ENCODE measurements at places on chromosomes 5 and 9. TPM values are rescaled to one million over a fixed set of nuclear protein-coding genes. Genes with fewer than 3 reads are reported as not detected.

Gene EIF4E1B
- not detected for total RNA-seq

Gene SLCO6A1
- total RNA-seq, result 0.14 TPM

Gene FAM221B
- not detected for total RNA-seq

Gene TLE4
- total RNA-seq, result 24.9 TPM

Gene ARPC5L
- total RNA-seq, result 18.5 TPM

Gene CCDC107
- 8.3 TPM for total RNA-seq

Gene RXFP3
- total RNA-seq, result 0.29 TPM

Gene SPATA31D4
- total RNA-seq, result not detected

Gene PTPN3
- 0.14 TPM for total RNA-seq

All from placental pericyte (primary cell).